ENCODE measurements at places on chromosomes 5 and 9.

DNA sequence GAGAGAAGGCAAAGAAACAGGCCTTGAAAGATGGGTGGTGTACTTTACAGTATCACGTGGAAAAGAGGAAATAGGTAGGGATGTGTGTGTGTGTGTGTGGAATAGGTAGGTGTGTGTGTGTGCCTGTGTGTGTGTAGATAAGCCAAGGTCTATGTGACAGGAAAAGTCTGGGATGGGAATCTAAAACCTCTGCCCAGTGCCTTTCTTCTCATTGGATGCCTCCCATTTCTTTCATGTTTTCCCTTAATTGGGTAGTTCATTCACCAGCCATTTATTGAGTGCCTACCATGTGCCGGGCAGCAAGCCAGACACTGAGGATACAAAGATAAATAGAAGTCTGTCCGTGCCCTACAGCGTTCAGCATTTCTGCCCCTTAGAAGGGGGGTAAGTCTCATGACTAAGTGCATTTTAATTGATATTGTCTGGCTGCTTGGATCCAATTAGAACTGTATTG, 1.0 kb downstream of the URM1 start:
- peak; percentile 83 for DNase-seq

- DNase-seq = no peak
Observed at GRCh38 chr5:51468196-51468595, 84.9 kb downstream of the ISL1 start.

DNA sequence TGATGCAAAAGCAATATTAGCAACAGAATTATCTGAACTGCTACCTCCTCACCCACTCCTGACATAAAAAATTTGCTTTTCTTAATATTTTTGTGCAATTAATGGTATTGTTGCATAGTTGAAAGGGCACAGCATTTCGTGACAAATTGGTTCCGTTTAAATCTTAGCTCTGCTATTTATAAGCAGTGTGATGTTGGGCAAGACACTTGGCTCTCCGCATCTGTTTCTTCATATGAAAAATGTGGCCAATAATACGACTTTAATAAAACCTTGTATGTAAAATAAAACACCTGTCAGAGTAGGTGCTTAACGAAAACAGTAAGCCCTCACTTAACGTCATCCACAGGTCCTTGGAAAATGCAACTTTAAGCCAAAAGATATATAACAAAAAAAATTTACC, 4.2 kb downstream of the TMEM167A start:
- no peak for DNase-seq

- DNase-seq = no peak
Observed at GRCh38 chr9:36401164-36401740, 1.2 kb upstream of the RNF38 start.

DNA sequence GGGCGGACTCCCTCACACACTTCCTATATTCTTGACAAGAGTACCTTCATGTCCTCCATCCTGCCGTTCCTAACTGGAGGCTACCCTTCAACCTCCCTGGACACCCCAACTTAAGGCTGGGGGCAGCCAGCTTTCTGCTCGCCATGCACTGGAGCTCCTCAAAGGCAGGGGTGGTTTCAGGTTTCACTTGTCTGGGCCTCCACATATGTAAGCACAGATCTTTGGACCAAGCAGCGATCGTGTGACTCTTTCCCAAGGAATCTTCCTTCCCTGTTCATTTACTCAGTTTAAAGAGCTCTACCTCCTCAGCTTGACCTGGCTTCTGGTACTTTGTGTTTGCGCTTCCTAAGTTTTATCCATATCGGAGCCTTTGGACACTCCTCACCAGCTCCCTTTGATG, 34.2 kb upstream of the TRPC7 start:
- no peak for DNase-seq

- no peak for DNase-seq
Observed at GRCh38 chr5:82802954-82803353, 274.2 kb downstream of the TMEM167A start.

GRCh38 chr5:94776167-94776566, 157.7 kb downstream of the SLF1 start:
- DNase-seq = no peak

DNA sequence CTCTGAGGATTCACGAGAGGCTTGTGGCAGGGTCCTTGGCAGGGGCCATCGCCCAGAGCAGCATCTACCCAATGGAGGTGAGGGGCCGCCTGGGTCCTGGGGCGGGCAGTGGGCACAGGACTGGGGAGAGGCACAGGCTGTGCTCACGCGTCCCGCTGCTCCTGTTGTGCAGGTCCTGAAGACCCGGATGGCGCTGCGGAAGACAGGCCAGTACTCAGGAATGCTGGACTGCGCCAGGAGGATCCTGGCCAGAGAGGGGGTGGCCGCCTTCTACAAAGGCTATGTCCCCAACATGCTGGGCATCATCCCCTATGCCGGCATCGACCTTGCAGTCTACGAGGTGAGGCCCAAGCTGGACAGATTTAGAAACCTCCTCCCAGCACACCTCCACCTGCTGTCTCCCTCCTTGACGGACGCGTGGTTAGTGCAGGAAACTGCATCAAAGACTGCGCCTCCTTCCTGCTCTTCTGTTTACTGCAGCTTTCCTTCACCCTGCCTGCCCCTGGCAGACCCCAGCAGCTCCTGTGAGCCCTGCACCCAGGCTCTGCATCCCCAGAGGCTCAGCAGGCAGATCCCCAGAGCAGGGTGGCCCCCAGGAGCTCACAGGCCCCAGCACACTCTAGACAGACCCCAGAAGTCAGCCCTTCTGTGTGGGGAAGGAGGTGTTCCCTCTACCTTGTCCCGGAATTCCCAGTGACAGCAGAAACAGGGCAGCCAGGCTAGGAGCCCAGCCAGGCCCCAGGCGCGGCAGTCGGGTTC, 21.2 kb downstream of the PTGES2 start:
- no peak for DNase-seq

DNA sequence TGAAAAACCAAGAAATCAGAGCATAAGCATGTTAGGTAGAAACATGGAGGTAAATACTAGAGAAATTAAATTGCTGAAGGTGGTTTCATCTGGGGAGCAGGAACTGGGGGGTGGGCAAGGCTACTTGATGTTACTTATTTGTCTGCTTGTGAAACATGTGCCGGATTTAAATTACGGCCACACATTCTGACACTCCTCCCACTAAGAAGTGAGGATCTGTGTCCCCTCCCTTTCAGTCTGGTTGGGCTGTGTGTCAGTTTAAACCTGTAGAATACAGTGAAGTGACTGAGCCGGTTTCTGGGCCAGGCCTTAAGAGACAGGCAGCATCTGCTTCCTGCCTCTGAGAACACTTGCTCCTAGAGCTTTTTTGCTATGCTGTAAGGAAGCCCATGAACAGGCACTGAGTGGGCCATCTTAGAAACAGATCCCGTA, 2.3 kb upstream of the IARS1 start:
- no peak for DNase-seq

DNA sequence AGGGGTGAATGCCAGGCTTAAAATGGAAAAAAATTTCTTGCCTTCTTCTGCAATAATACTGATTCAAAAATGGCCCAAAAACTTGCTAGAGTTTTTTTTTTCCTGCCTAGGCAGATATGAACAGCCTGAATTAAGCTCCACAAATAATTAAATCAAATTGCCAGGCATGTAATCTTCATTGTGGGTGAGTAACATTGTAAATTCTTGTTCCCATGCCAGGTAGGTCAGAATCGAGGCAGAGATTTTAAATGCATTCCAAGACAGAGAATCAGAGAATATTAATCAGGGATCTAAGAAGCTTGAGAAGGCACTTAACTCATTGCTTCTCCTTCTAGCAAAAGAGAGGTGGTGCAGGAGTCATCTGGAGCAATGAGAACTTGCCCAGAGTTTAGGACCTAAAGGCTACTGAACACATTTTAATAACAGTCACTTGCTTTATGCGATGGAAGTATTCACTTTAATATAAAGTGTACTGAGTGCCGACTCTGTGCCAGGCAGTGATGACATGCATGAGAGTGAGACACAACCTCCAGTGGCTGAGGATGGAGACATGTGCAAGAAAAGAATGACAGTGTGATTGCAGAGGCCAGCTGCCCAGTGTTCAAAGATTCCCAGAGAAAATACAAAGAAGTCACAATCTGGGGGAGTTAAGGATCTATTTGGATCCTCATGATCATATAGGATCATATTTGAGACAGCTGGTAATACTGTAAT, 102.3 kb downstream of the APBA1 start:
- DNase-seq = no peak

- DNase-seq = no peak
Observed at GRCh38 chr9:2210201-2210600, 195.1 kb downstream of the SMARCA2 start.

GRCh38 chr5:65821966-65822365, 100.0 kb downstream of the NLN start:
- DNase-seq = no peak

GRCh38 chr5:74839229-74839628, 27.0 kb downstream of the FAM169A start:
- DNase-seq = no peak
